ENCODE measurements at places on chromosomes 7 and 10.

GRCh38 chr7:71507680-71508602 is 376.0 kb downstream of the GALNT17 start:
- no peak for DNase-seq

GRCh38 chr7:27897441-27897847 is 157.5 kb downstream of the TAX1BP1 start:
- DNase-seq, result no peak

GRCh38 chr7:53013925-53014324 is 21.5 kb upstream of the POM121L12 start:
- no peak for DNase-seq

- no peak for DNase-seq
These were observed 81.5 kb downstream of the RTKN2 start for GRCh38 chr10:62186999-62187675.

- no peak for DNase-seq
These were observed 47.6 kb upstream of the AQP1 start for GRCh38 chr7:30864101-30864500.

- DNase-seq, result no peak
These were observed 67.5 kb upstream of the TES start for GRCh38 chr7:116142850-116143249.

DNA sequence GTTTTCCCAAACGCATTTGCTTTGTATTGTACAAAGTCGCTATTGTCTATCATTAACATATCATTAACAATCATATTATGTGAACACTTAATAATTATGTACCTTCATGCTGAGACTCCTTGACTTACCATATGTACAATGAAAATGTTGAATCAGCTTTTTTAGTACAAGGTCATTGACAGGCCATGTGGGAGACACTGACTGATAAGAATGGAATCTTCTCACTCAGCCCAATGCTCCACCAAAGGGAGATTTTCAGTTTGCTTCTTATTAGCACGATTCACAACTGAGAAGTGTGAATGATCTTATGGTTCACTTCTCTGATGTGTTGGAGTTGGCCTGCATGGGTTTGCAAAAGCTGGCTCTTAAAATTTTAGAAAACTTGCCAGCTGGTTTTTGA is 253.5 kb upstream of the TEX47 start:
- DNase-seq, result no peak

DNA sequence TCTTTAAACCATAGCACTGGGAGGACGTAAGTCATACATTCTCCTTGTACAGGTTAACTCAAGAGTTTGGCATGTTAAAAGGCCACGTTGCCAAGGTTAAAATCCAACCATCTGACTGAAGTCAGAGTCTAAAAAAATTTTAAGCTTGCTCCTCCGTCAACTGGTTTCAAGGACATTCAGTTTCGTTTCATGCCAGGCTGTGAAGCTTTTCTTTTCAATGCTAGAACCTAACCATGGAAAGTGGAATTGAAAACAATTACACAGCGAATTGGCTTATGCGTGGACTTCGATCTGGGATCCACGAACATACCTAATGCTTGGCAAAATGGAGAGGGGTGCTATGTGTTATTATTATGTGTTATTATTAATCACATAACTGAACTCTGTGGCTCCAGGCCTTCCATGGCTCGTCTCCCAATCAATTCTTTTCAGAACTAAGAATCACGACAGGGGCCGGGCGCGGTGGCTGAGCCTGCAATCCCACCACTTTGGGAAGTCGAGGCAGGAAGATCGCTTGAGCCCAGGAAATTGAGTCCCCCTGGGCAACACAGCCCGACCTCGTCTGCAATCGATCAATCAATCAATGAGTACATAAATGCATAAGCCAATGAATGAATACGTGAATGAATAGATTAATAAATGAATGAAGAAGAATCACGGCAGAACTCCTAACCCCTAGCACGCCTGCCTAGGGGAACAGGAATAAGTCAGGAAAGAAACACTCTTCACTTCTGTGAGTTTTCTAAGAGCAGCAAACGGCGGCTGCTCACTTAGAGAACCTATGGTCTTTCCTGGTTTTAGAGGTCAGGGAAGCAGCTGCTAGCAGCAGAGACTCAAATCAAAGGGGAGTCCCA is 733 bp upstream of the ARL5B start:
- DNase-seq, result no peak

All from occipital lobe (tissue), 3 donors.